Head of caudate nucleus (tissue), 42 donors: ENCODE measurements at places on chromosomes 6 and 20.

DNA sequence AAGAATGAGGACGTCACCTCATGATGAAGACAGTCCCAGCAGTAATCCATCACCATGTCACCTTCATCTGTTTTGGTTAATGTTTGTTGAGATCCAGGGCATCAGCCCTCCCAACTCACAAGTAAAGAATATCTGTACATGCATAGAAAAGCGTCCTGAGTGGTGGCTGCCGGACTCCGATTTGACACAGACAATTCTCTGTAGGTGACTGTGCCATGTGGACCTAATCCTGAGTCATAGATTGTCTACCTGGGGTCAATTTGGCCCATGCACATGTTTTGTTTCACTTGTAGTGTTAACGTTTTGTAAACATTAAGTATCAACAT is 168.4 kb upstream of the UST start:
- no peak for DNase-seq

GRCh38 chr20:6533761-6534479 is 233.6 kb upstream of the BMP2 start:
- DNase-seq = no peak

DNA sequence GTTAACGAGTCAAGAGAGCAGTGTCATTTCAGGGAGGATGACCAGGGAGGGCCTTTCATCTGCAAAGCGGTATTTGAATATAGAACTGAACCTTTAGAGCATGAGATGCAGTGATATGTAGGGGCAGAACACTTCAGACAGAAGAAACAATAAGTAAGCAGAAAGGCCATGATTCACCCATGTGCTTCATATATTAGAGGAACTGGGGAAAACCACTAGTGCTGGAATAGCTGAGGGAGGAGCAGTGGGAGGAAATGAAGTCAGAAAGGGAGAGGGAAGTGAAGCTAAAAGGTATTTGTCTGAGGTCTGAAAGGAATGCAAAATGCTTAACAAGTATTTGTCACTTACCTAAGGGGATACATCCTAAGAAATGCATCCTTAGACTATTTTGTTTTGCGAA is 391.2 kb downstream of the ADGRB3 start:
- DNase-seq = no peak

DNA sequence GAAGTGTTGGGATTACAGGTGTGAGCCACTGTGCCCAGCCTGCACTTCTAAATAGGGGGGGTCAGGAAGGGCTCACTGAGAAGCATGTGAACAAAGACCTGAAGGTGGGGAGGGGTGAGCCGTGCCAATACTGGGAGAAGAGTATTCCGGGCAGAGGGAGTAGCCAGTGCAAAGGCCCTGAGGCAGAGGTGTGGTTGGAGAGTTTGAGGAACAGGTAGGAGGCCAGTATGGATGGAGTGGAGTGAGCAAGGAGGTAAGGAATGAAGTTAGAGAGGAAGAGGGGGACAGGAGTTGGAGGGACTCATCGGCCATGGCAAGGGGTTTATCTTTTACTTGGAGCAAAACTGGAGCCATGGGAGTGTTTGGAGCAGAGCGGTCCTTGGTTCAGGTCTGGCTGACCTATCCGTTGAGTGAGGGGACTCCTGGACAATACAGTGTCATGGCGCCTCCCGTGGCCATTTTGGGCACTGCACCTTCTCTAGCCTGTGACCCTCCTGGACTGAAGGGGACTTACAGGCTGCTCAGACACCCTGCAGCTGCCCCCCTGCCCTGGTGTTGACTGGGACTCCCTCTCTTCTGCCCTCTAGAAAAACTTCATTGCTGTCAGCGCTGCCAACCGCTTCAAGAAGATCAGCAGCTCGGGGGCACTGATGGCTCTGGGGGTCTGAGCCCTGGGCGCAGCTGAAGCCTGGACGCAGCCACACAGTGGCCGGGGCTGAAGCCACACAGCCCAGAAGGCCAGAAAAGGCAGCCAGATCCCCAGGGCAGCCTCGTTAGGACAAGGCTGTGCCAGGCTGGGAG is 12.1 kb downstream of the FOXS1 start:
- DNase-seq = peak; percentile 42

- no peak for DNase-seq
Observed at GRCh38 chr6:3433005-3433404, 23.8 kb downstream of the SLC22A23 start.

GRCh38 chr6:169971081-169971861 is 219.8 kb downstream of the ERMARD start:
- DNase-seq = no peak

GRCh38 chr20:25165128-25165527 is 30.4 kb upstream of the ENTPD6 start:
- DNase-seq = no peak

DNA sequence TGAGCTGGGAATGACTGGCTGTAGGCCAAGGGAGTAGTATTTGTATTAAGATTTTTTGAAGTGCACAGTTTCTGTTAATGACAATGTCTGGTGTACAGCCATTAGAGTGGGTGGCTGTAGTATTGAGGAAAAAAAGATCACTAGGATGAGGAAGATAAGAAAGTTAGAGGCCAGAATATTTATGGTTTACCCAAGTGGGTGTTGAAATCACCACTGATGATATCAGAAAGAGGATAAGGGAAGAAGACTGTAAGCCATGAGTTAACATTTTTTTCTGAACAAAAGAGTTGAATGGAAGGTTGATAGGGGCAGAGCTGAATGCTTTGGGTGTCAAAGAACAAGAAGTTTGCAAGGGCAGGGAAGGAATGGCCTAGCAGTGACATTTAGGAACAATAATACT is 104.7 kb downstream of the PRDM13 start:
- no peak for DNase-seq

GRCh38 chr6:49082611-49083010 is 380.4 kb downstream of the MMUT start:
- DNase-seq = no peak

DNA sequence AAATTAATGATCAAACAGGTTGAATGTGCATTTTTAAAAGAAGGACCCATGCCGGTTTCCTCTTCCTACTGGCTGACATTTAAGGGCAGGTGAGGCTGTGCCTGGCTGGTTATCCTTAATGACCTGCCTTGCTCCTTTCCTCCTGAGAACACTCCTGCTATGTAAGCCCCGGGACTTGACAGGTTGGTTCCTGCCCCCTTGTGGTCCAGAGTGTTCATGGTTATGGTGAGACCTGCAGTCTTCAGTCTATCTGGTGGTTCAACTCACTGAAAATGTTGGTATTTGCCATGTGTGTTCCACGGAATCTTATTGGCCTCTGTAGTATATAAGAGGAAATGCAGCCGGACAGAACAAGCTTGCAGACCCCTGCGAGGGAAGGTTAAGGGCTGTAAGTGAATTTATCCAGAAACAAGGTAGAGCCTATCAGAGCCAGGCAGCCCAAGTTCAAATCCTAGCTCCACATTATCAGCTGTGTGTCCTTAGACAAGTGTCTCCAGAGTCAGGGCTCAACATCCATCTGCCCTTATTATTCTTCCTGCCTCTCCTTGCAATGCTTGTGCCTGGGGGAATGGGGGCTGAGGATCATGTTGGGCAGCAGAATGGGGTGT is 5.2 kb upstream of the BPIFA3 start:
- peak; percentile 40 for DNase-seq

GRCh38 chr6:132749111-132749510 is 8.6 kb downstream of the VNN2 start:
- no peak for DNase-seq

GRCh38 chr20:37506152-37506725 is 14.8 kb upstream of the NNAT start:
- no peak for DNase-seq

DNA sequence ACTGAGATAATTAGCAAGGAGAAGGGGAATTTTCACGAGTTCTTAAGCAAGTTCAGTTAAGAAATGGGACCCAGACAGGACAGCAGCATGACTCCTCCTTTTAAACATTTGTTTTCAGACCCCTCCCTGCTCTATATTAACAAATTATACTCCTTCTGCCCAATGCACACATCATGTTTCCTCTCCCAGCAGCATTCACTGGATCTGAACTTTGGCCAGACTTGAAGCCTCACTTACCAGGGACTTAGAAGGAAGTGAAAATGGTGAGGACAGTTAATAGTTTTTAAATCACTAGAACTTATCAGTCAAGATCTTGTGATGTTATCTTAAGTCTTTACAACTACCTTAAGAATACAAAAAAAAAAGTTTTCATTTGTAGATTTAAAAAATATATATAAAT is 1174.7 kb upstream of the MAP3K7 start:
- DNase-seq = no peak

DNA sequence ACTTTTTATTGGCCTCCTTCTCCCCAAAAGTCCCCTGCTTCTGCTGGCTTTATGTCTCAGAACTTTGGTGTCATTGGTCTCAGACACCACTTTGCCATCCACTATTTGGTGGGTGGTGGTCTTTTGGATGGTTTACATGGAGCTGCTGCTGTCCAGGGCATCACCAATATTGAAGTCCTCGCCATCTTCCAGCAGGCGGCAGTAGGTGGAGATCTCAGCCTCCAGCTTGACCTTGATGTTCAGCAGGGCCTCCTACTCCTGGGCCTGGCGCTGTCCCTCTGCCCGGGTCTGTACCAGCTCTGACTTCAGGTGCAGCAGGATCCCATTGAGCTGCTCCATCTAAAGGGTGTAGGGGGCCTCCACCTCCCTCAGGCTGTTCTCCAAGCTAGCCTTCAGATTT is 148.4 kb upstream of the FOXA2 start:
- no peak for DNase-seq

GRCh38 chr6:111837641-111838500 is 35.4 kb downstream of the FYN start:
- no peak for DNase-seq

- DNase-seq = no peak
Observed at GRCh38 chr6:3794092-3794491, 42.6 kb upstream of the PXDC1 start.

GRCh38 chr6:7467007-7467897 is 74.2 kb upstream of the DSP start:
- DNase-seq = no peak

DNA sequence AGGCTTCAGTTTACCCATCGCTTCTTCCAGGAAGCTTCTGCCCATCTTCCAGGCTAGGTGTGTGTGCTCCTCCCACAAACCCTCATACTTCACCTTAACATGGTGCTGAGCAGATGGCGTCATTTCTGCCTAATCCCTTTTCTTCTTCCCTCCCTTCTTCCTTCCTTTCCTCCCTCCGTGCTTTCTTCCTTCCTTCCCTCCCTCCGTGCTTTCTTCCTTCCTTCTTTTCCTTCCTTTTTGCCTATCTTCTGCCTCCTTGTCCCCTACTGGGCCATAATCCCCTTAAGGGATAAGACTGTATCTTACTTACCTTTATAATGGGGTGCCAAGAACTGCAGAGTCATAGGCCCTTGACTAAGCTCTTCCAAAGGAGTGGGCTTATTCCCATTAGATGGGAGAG is 27.5 kb upstream of the PMEPA1 start:
- DNase-seq = no peak

- no peak for DNase-seq
Observed at GRCh38 chr20:41218466-41218865, 81.1 kb downstream of the PLCG1 start.

GRCh38 chr20:47237715-47238114 is 118.8 kb downstream of the ZMYND8 start:
- peak; percentile 64 for DNase-seq

DNA sequence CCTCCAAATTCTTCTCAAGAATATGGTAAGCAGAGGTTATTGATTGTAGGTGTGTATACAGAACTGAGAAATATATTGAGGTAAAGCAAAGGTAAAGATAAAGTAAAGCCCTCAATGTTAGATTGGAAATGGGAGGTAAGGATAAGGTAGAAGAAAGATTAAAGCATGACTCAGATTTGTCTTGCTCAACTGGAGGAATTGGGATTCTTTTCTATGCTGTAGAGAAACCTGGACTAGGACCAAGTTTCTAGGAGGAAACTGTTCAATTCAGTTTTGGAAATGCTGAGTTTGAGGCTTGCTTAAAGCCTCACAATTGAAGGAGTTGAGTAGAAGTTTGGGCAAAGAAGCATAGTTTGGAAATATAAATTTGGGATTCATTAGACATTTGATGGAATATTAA is 634.0 kb upstream of the PTCHD4 start:
- DNase-seq = no peak

DNA sequence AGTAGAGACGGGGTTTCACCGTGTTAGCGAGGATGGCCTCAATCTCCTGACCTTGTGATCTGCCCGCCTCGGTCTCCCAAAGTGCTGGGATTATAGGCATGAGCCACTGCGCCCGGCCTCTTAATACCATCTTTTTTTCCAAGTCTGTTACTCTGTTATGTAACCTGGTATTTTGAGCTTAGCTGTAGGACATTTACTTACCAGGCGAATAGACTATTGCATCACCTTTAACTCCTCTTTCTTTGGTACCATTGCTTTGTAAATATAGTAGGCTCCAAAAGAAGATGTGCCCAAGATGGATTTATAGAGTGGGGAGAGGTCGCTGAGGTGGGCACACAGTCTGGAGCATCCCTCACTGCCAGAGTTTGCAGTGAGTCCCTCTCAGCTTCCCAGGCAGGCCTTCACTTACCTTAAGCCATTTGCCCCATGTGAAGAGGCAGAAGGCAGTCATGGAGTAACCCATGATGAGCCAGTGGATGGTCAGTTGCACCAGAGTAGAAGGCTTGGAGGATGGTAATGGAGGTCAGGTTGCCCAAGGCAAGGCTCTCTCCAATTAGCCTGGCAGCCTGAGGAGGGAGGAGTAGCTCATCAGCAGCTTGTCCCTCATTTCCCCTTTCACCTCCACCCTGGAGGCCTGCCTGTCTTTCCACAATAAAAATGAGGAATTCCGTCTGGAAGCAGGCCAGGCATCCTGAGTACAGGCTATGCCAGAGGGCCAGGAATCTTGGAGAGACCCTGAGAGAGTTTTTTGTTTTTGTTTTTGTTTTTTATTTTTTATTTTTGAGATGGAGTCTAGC is 9.7 kb downstream of the TIAM2 start:
- DNase-seq = no peak
